ENCODE measurements at places on chromosomes 4 and X. TPM values are rescaled to one million over a fixed set of nuclear protein-coding genes. Genes with fewer than 3 reads are reported as not detected.

RTL3 gene
- not detected for total RNA-seq

SSX3 gene
- not detected for total RNA-seq

GRCh38 chrX:66074920-66075879 lies 35.3 kb upstream of the VSIG4 start:
- no peak for DNase-seq

DNA sequence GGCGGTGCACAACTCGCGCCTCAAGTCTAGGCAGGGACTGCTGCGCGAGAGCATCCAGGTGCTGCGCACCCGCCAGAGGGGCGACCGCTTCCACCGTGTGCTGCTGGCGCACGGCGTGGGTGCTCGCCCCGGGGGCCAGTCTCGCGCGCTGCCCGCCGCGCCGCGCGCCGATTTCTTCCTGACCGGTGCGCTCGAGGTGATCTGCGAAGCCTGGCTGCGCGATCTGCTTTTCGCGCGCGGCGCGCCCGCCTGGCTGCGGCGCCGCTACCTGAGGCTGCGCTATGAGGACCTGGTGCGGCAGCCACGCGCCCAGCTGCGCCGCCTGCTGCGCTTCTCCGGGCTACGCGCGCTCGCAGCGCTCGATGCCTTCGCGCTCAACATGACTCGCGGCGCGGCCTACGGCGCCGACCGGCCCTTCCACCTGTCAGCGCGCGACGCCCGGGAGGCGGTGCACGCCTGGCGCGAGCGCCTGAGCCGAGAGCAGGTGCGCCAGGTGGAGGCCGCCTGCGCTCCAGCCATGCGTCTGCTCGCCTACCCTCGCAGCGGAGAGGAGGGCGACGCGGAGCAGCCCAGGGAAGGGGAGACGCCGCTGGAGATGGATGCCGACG lies 1.3 kb downstream of the CHST7 start:
- peak; percentile 29 for DNase-seq

GPR119 gene
- not detected for total RNA-seq

- DNase-seq = no peak
Observed at GRCh38 chr4:62526671-62527070, 1326.5 kb downstream of the ADGRL3 start.

- DNase-seq = no peak
Observed at GRCh38 chr4:150078041-150078578, at the start of gene DCLK2. Gene DCLK2, plus strand, starts transcription at chr4:150078445. Its CDS starts 583 bp downstream, at chr4:150079028.

- DNase-seq = no peak
Observed at GRCh38 chr4:37971202-37971601, 11.0 kb downstream of the PTTG2 start.

GRCh38 chr4:53450773-53451172 lies 73.3 kb downstream of the FIP1L1 start:
- DNase-seq = peak; percentile 11

CDKL5 gene
- total RNA-seq = 2.7 TPM

DNA sequence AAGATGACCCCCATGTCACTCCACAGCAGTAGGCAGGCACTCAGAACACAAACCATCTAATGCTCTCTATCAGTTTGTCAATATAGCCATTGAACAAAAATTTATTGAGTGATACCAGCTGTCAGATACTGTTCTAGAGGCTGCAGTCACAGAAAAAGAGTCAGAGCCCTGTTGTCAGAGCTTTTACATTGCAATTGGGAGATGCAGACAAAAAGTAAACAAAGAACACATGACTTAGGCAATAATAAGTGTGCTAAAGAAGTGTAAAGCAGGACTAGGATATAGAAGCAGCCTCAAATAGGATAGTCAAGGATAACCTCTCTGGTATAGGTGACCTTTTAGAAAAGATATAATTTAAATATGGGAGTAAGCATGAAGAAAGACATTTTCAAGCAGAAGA lies 8.9 kb downstream of the HTN1 start:
- DNase-seq = no peak

DNA sequence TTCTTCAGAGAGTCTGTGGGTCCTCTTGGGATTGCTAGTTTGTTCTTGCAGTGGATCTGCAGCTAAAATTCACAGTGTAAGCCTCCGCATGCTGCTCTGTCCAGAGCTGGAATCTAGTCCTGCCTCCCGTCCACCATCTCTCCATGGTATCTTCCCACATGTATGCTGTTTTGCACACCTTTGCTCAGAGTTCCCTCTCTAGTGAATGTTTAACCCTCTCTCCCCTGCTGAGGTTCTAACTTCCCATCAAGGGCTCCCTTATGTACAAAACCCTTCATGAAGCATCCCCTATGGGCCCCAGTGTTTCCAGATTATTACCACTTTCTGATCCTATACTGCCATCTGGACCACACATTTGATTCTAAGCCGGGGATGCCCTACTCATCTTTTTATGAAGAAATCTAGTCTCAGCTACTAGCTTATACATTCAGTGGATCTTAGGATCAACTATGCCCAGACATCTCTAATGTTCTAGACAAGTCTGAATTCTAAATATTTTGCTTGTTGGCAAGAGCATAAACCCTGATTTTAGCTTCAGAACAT lies 157.3 kb downstream of the CPEB2 start:
- DNase-seq = no peak
